ENCODE measurements at places on chromosomes 6 and 20.

- DNase-seq: no peak
Observed at GRCh38 chr6:149990661-149991471, 27.1 kb downstream of the ULBP1 start.

DNA sequence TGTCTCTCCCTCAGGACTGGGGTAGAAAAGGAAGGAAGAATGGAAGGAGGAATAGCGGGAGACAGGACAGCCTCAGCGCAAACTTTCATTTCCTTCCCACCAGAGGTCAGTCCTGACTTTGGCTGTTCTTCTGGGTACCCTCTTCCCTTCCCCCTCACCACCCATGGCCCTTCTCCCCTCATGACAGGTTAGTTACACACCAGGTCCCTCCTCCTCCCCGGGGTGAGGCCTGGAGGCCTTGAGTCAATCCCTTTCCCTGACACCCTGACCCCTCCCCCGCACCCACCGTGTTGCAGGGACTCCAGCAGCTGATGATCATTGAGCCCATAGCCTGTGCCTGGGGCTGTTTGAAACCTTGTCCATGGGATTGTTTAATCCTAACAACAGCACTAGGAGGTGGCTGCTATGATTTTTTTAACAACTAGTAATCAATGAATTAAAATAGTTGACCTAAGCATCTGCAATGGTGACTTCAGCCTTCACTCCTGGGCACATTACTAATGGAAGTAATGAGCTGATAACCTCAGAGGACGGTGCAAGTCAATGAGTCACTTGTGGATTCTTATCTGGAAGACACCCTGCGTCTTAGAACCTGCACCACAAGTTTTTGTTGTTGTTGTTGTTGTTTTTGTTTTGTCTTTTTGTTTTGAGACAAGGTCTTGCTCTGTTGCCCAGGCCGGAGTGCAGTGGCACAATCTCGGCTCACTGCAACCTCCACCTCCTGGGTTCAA lies 46.6 kb upstream of the CCDC167 start:
- no peak for DNase-seq

DNA sequence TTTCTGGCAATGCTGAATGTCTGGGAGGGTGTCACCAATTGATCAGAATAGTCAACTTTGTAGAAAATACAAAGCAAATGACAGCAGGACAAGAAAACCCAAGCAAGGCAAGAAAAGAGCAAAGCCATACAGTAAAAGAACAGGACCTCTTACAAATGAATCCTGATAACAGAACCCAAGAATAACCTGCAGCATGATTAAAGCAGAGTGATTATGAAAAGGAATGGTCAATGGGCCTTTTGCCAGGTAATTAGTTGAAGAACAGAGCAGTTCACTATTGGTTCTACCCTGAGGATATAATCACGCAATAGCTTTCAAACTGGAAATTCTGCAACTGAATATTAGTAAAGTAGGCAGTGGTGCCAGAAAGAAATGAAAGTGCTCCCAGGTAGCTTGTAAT lies 319.8 kb downstream of the FRK start:
- DNase-seq: no peak

GRCh38 chr20:45893831-45894230 lies 2.7 kb downstream of the CTSA start:
- DNase-seq: no peak
